ENCODE measurements at places on chromosomes 12 and 14.

GRCh38 chr14:73237219-73237785 is at the start of gene PAPLN:
TSS of gene PAPLN (plus strand) at chr14:73237506. CDS start at chr14:73239779, 2,273 bp downstream.
- DNase-seq: no peak

- DNase-seq: peak; percentile 28
Observed at GRCh38 chr14:38078393-38078792, 129.3 kb upstream of the SSTR1 start.

GRCh38 chr14:72097173-72097783 is 165.0 kb downstream of the RGS6 start:
- no peak for DNase-seq

GRCh38 chr12:132439333-132439904 is 50.5 kb upstream of the FBRSL1 start:
- DNase-seq: no peak

DNA sequence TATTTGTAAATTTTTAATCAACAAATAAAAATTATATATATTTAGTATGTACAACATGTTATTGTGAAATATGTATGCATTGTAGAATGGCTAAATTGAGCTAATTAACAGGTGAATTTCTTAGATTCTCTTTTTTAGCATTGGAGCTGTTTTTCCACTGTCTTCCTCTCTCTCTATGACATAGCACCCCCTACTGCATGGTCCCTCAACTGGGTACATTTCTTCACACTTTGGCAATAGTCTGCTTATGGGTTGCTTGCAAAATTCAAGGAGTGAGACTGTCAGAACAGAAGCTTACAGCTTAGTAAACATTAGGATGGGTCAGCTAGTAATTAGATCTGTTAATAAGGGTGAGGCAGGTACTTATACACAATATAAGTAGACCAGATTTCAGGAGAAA is 658.5 kb upstream of the MGAT4C start:
- no peak for DNase-seq

- no peak for DNase-seq
Observed at GRCh38 chr12:101327051-101327450, 47.1 kb downstream of the UTP20 start.

GRCh38 chr14:70192915-70193314 is 4.2 kb upstream of the SLC8A3 start:
- DNase-seq: no peak

GRCh38 chr14:90692061-90692460 is 124.2 kb downstream of the TTC7B start:
- DNase-seq: no peak

- DNase-seq: no peak
Observed at GRCh38 chr12:64494998-64495729, 43.2 kb downstream of the TBK1 start.

- no peak for DNase-seq
Observed at GRCh38 chr14:85223667-85224066, 306.3 kb upstream of the FLRT2 start.

DNA sequence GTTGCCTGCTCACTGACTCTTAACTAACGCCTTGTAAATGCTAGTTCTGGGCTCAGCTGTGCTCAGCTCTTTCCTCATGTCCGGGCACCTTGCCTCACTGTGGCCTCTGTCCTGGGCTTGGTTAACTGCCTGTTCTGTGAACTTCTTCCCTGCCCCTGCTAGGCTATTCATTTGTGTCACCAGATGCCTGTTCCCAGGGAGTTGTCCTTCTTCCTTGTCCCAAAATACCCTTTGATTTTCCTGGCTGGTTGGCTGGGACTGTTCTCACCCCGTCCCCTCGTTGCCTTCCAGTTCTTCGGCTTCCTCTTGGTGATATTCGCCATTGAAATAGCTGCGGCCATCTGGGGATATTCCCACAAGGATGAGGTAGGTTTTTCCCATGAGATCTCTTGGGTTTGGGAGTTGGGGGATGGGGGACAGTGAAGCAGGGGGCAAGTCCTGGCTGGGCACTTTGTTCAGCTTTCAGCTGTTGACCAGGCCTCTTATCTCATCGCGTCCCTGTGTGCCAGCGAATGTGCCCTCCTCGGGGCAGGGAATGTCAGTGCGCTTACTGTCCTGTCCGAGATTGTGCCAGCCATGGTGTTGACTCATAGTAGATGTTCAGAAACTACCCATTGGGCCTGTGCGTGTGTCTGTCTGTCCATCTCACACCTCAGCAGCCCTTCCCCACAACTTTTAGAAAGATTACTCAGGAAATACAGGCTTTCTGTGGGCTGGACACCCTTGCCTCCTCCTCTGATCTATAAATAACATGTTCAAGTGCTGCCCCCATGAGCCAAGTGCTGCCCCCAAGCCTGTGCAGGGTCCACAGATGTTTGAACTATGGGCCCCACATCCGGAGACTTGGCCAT is 33.1 kb downstream of the CD9 start:
- no peak for DNase-seq

- DNase-seq: no peak
Observed at GRCh38 chr12:64810831-64811230, 13.6 kb upstream of the TBC1D30 start.

GRCh38 chr14:62053188-62053587 is 291.0 kb downstream of the SNAPC1 start:
- DNase-seq: no peak

DNA sequence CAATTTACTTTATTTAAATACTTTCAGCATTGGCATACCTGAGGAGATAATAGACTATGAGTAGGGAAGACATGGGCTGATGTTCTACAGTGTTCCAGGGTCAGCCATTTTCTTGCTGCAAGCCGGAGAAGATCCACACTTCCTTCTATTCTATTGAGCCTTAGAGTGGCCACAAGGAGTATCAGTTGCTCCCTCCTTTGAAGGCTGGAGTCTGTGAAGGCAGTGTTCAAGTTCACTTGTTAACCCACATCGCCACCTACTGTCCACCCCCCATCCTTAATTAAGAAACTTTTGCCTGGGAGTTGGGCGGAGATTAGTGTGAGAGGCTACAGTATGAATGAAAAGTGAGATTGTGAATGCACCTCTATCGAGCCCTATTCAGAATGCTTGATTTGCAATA is 666.6 kb downstream of the NRXN3 start:
- DNase-seq: peak; percentile 46

DNA sequence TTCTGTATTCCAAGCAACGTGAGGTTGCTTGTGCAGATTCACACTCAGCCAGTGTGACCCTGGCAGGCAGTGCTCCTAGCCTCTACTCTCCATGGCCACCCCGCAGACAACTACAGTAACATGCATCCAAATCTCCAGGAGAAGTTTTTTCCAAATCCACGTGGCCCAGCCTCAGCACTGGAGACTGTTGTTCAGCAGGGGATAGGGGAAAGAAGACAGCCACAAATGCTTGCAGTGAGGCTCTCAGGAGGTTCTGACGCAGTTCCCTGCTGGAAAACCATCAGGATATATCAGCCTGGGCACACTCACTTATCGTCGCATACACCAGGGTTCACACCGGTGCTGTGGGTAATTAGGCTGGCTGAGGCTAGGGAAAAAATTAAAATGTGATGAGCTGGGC is 16.2 kb downstream of the IQSEC3 start:
- DNase-seq: no peak

DNA sequence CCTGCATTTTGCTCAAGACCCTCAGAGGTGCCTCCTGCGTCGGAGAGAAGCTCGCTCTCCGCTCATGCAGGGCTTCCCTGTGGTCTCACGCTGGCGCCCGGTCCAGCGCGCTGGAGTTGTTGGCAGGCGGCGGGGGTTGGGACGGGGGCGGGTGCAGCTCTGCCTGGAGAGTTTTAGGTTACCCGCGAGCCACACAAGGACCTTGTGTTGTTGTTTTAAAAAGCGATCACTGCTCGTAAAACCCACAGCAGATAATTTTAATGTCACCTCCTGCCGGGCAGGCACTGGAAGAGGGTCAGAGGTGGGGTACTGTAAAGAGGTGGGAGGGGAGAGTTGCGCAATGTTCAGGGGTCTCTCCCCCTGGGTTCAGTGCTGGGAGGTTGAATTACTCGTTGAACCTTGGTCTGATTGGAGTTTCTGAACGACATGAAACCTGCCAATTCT is 850 bp downstream of the SMOC1 start:
- no peak for DNase-seq

DNA sequence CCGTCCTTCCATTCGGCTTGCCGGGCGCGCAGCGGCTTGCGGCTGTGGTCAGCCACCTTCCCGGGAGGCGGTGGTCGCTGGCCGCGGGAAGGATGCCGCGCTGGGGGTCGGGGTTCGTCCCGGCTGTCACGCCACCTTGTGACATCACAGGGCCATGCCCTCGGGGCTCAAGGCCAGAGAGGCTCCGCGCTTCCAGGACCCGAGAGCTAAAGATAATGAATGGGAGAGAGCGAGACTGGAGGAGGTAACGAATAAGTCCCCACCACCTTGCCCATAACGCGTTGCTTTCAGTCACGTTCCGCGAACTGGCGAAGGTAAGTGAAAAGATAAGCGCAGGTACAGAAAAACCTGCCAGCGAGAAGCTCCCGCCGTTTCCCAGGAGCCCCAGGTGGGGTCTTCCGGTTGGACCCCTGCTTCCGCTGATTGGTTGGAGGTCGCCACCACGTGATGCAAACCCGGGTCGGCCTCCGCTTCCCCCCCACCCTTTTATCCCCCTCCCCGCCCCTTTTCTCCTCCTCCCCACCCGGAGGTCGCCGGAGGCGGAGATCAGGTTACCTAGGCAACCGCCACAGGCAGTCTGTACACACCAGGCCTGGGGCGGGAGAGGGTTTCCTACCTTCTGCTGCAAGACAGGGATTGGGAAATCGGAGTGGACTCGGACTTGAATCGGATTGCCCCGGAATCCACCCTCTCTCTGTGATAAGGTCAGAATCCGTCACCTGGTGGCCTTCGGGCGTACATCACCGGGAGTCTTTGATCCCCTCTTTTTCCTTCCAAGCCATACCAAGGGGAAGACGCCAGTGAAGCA is at the start of gene LRRC9:
Gene LRRC9 (plus strand): TSS at position 575 of the 808 bp plus-strand sequence.
- DNase-seq: no peak

DNA sequence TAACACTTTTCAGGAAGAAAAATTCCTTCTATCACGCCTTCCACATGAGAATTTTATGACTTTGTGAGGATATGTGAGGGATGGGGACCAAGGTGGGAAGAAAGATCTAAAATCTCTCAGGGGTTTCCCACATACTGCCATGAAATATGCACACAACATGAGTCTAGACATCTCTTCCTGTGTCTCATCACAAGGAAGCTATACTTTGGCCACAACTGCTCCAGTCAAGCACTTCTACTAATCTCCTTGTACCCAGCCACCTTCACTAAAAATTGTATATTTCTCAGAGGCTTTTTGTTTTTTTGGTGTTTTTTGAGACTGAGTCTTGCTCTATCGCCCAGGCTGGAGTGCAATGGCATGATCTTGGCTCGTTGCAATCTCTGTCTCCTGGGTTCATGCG is 3.2 kb downstream of the OSBPL8 start:
- no peak for DNase-seq

DNA sequence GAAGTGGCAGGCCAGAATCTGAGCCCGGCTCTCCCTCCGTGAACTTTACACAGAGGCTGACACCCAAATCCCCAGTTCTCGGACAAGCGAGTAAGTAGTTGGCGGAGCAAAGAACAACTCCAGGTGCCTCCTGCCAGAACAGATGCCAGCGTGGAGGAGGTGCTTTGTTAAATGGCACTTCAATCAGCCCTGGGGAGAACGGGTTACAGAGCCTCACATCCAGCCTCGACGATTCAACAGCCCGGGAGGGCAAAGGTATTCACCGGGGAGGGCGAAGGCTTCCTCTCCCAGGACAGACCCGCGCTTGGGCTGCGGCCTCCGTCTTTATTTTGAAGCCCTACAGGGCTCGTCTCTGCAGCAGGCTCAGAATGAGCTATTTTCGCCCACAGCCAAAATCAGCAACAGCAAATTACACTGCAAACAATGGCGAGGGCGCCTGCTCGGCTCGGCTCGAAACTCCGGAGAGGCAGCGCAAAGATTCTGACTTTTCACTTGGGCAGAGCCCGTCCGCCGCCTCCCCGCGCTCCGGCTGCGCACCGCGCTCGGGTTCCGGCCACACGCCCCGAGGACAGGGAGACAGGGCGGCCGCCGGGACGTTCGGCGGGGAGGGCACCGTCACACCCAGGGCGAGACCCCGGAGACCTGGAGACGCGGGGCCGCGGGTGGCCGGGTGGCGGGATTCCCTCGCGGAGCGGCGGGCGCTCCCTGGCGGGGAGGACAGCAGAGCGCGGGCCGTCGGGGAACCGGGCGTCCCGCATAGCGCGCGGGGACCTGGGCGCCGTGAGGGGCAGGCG is 811 bp downstream of the TMCC3 start:
- DNase-seq: peak; percentile 11

DNA sequence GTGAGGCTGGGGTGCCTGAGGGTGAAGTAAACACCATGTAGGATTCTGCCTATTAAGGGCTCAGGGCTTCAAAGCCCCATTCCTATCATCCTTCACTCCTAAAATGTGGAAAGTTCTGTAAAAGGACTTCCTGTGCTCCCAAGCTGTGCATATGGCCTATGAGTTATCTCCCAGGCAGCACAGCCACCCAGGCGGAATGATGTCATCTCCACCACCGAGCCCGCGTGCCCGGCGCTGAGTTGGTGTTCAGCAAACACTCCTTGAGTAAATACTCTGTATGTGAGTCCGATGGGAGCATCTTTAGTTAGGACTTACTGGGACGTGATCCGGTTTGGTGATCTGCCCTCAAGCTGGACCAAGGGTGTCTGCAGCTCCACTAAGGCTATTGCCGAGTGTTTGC is 437.3 kb downstream of the MED13L start:
- DNase-seq: no peak

GRCh38 chr12:49794021-49794420 is 34.2 kb downstream of the NCKAP5L start:
- no peak for DNase-seq

DNA sequence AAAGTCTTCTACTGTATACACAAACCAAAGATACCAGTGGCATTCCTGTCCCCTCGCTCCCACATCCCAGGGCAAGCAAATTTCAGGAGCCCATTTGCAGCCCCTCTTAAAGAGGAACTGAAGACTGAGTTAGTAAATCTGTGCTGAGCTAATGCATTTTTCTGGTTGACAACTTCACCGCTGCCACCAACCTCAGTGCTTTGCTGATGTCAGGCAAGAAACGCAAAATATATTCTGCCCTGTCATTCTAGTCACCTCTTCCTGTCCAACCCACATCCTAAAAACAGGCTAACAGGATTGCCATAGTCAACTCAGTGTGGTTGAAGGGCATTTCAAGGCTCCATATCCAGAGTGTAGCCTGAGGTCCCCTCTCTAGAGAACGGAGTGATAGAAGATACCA is 59.4 kb upstream of the FICD start:
- DNase-seq: peak; percentile 2

DNA sequence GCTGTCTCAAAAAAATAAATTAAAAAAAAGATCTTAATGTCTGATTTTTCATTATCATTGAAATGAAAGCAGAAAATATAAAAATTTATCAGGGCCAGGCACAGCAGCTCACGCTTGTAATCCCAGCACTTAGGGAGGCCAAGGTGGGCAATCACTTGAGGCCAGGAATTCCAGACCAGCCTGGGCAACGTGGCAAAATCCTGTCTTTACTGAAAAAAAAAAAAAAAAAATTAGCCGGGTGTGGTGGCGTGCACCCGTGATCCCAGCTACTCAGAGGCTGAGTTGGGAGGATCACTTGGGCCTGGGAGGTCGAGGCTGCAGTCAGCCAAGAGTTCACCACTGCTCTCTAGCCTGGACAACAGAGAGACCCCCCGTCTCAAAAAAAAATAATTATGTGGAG is 37.6 kb upstream of the CLIP1 start:
- no peak for DNase-seq

GRCh38 chr14:90836692-90837063 is 20.4 kb upstream of the TTC7B start:
- DNase-seq: no peak

All from activated CD4-positive, alpha-beta T cell treated with anti-CD3 and anti-CD28 coated beads, Interleukin-10, Interleukin-2, amounts not matched to agents 100 ng/mL and 50 ng/mL, durations not matched to agents 16 hours and 8 hours (primary cell).